ENCODE measurements at places on chromosomes 3 and 15.
A peak's percentile ranks its signal among the peaks of the same experiment; 100 is the strongest.

GRCh38 chr3:11803977-11804892 is 42.5 kb downstream of the TAMM41 start:
- DNase-seq, result peak; percentile 23

- no peak for DNase-seq
These were observed 100.9 kb upstream of the ROPN1 start for GRCh38 chr3:124092811-124093210.

DNA sequence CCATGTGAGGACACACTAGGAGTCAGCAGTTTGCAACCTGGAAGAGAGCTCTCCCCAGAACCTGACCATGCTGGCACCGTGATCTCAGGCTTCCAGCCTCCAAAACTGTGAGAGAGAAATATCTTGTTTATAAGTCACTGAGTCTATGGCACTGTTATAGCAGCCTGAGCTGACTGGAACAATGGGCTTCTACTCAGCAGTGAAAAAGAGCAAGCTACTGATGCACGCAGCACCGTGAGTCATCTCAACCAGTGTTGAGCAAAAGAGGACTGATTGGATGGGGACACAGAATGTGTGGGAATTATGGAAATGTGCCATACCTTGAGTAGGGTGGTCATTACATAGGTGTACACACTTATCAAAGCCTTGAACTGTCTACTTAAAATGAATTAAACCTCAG is 230.4 kb downstream of the PLCL2 start:
- no peak for DNase-seq

DNA sequence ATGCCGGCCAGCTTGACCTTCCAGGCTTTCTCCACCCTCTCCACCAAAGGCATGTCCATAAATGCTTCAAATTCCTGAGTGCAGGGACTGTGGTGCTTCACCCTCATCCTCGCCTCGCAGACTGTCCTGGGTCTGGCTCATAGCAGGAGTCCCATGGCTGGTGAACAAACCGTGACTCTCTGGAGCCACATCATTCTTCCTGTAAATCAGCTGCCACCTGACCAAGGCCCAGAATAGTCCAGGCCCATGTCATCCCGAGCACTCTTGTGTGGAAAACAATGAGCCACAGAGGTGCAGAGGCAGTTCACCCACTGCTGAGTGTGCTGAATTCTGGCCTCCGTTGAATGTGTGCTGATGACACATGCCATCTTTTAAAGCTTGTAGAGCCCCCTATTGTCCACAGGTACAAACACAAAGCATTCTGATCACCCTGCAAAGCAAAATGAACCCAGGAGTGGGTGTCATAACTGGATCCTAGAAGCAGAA is 68.6 kb downstream of the ABHD5 start:
- DNase-seq, result no peak

DNA sequence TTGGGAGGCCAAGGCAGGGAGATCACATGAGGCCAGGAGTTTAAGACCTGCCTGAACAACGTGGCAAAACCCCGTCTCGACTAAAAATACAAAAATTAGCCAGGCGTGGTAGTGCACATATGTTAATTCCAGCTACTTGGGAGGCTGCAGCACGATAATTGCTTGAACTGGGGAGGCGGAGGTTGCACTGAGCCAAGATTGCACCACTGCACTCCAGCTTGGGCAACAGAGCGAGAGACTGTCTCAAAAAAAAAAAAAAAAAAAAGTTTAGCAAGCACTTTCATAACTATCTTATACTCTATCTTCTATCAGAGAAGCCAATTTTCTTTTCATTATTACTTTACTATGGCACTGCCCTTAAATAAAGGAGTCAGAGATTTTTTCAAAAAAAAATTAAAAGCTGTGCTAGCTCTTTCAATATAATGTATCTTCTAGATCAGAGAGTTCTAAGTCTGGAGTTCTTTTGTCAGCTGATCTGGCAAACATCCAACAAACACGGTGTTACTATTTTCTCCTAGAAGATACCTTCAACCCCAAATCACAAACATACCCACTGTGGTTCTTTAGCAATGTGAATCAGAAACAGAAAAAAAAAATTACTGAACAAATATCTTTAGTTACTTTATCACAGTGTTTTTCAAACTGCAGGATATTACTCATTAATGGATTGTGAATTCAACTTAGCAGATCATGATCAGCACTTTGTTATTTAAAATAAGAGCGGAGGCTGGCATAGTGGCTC is 3.0 kb downstream of the ZNF770 start:
- DNase-seq, result no peak

GRCh38 chr3:330494-331115 is 134.0 kb downstream of the CHL1 start:
- DNase-seq, result no peak

GRCh38 chr3:180329187-180329586 is 272.8 kb upstream of the TTC14 start:
- no peak for DNase-seq

DNA sequence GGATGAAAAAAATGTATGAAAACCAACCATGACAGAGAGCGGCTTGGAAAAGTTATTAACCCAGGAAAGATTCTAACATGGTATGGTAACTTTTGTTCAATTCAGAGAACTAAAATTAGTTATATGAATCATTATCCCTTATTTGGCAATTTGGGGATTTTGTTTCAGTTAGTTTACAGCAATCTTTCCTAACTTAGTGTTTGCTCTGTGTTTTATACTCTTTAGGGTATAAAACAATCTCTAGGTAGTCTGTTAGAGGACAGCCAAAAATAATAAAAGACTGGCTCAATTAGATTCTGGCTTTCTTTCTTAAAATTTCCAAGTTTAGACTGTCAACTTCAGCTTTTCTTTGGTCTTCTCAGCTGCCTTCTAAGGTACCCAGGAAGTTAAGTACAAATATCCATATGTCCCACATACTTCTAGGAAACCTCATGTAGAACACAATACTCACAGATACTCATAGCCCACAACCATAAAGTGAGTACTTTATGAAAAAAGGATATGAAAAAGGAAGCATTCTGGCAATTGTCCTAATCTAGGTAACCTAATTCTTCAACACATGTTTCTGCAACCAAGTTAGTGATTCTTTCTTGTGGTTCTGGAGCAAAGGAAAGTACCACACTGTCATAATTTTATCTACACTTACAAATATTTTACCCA is 849.3 kb downstream of the ROBO1 start:
- DNase-seq, result no peak

DNA sequence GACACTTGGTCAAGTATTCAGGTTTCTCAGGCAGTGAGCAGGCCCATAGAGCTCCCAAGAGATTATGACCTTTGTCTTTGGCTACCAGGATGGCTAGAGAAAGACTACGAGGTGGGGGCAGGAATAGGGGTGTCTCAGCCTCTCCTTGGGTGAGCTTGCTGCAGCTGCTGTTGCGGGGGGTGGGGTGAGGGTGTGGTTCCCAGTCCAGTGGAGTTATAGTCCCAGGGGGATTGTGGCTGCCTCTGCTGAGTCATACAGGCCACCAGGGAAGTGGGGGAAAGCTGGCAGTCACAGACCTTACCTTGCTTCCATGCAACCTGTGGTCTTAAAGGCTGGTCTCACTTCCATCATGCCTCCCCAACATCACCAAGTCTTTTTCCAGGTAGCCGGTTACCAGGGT is 31.7 kb downstream of the ATP2C1 start:
- DNase-seq, result no peak

DNA sequence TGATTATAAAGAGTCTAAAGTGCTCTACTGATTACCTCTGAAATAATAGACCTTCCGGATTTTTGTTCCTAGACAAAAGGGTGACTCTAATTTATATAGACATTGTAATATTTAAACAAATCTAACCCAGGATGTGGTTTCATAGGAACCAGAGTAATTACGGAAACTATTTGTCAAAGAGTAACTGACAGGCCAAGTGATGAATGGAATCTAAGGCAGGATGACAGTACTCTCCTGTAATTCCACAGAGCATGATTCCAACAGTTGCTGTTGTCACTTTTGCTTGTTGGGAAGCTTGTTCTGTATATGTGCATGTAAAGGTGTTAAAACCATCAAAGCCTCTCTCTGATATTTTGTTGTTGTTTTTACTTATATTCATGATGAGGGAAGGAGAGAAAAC is 1141.0 kb downstream of the IGSF11 start:
- DNase-seq, result no peak

- DNase-seq, result no peak
These were observed 55.5 kb upstream of the PLXNA1 start for GRCh38 chr3:126927401-126927750.

DNA sequence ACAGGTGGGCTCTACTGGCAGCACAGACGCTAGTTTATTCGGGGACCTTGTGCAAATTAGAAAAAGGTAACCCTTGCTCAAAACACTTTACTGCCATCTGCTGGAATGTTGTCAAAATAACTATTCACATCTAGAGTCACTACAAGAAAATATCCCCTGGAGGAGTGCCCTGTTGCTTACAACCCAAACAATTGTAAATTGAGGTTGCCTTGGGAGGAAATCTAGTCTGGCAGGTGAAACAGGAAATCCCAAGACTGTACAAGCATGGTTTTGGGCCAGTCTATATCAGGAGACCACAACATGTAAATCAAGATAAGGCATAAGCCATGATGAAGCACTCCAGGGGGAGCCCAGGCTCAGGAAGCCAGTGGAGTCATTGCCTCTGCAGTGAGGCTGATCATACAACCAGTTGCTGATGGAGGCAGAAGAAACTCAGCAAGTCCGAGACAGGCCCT is 136.8 kb upstream of the ACP3 start:
- DNase-seq, result no peak

GRCh38 chr3:72887705-72888545 is at the start of gene GXYLT2:
TSS of gene GXYLT2 (plus strand) at chr3:72888046. CDS start at chr3:72888234, 188 bp downstream.
- DNase-seq, result peak; percentile 36

- no peak for DNase-seq
These were observed 1308.8 kb downstream of the ROBO2 start for GRCh38 chr3:78348664-78349063.

DNA sequence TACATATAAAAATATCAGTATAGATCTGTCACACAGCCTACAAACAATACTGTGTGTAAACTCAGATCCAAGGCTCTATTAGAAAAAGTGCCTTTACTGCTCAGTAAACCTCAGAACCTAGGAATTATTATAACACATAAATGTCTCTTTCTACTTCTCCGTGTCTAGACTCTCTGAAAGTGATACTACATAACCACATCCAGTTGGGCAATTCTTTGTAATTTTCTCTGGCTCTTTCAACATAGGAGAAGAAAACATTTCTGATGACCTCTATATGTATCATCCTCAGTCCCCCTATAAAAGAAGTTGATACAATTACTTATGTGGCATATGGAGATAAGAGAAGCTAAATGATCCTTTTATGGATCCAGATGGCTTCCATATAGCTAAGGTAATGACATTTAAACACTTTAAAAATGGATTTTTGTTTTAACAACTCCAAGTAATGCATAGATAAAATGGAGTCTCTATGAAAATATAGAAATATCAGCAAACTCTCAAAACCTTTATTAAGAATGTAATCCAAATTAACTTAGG is 104.5 kb downstream of the LSAMP start:
- DNase-seq, result no peak

- no peak for DNase-seq
These were observed 1.4 kb downstream of the EPHB1 start for GRCh38 chr3:134796281-134797056.

DNA sequence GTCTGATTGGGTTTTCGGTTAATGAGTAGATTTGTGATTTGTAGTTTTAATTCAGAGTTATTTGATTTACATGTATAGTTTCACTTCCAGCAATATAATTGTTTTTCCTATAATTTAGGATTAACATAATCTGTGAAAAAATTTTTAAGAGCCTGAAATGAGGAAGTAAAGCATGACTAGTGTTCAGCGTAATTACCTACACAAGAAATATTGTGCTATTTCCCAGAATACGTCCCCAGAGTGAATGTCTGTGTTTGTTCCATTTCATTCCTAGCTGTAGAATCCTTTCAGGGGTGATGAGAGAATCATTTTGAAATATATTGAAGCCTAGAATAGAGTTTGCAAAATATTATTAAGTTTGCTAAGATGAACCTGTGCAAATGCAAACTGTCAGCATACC is 247.1 kb downstream of the BBX start:
- no peak for DNase-seq

All from activated naive CD4-positive, alpha-beta T cell treated with anti-CD3 and anti-CD28 coated beads, Interleukin-2, amount 50 U/mL, for 16 hours (primary cell).